Activated B cell treated with CpG ODN at 0.5 μM for 24 hours (primary cell): ENCODE measurements at places on chromosomes 4 and X.

- DNase-seq: no peak
Measured at GRCh38 chr4:15012017-15012788, 9.9 kb downstream of the CPEB2 start.

GRCh38 chr4:14446311-14446710 lies 556.0 kb upstream of the CPEB2 start:
- DNase-seq: no peak

GRCh38 chr4:76665153-76665552 lies 230.1 kb downstream of the SHROOM3 start:
- DNase-seq: no peak

DNA sequence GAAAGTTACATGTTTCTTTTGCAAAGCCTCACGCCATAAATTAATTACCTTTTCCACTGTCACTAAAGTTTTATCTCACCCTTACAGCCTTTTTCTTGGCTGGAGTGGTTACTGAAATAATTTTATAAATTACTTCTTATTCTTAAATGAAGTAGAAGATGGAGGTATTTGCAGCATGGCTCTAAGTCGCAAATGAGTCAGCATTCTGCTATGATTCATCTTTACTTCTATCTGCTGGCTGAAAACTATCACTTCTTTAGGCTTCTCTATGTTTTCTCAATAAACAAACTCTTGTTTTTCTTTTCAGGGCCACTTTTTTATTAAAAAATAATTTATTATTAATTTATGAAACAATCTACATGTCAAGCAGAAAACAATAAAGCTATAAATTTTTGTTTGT lies 210.2 kb upstream of the GYPA start:
- DNase-seq: no peak

DNA sequence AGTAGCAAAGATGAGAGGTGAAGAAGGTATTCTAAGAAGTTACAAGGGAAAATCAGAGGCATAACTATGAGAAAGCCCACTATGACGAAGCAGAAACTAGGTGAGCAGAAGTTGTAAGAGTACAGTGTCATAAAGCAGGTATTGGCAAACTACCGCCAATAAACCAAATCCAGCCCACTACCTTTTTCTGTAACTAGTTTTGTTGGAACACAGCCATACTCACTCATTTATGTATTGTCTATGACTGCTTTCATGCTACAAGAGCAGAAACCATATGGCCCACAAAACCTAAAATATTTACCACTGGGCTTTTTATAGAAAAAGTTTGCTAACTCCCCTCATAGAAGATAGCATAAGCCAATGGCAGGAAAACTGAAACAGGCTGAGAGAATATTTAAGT lies 31.8 kb upstream of the ZCCHC13 start:
- DNase-seq: no peak

- no peak for DNase-seq
Measured at GRCh38 chrX:9144701-9145241, 110.8 kb upstream of the FAM9B start.

DNA sequence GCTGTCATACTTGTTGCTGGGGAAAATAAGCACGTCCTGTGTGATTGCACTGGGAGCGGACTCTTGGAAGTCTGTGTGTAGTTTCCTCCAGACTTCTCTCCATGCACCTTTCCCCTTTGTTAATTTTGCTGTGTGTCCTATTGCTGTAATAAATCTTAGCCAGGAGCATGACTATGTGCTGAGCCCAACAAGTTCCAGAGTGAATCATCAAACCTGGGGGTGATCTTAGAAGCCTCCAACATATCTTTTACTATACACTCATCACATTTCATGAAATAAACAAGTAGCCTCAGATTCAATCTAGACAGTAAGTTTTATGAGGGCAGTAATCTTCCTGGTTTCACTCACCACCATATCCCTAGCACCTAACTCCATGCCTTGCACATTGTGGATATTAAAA lies 43.3 kb upstream of the FGF13 start:
- no peak for DNase-seq

DNA sequence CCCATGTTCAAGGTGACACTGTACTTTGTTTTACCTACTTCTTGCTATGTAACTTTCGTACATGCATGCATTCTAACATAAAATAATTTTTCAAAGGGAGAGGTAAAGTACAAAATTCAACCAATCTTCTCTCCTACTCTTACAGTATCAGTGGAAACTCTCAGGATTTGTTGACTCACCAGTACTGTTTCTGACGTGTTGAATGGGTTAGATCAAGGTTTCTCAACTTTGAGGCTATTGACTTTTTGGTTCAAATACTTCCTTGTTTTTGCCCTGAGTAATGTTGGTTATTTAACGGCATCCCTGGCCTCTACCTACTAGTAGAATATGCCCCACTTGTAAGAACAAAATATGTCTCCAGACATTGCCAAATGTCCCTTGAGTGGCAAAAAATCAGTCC lies 94.6 kb upstream of the SMAD1 start:
- DNase-seq: no peak

DNA sequence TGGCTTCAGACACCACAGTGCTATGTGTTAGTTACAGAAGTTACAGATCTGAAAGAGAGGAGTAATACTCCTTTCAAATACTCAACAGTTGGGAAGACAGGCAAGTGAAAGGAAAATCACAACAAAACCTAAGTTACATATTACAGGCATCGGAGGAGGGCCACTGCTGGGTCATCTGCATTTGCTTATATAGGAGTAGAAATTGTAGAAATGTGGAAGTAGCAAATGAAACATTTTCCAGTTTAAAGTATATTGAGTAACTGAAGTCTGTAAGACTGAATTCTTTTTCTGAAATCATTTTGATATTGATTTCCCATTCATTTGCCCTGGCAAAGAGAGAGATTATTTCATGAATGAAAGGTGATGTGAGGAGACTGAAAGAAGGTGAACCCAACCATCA lies 201.7 kb downstream of the SPRY1 start:
- DNase-seq: no peak
